ENCODE measurements at places on chromosomes 16 and 17.
A peak's percentile ranks its signal among the peaks of the same experiment; 100 is the strongest.

DNA sequence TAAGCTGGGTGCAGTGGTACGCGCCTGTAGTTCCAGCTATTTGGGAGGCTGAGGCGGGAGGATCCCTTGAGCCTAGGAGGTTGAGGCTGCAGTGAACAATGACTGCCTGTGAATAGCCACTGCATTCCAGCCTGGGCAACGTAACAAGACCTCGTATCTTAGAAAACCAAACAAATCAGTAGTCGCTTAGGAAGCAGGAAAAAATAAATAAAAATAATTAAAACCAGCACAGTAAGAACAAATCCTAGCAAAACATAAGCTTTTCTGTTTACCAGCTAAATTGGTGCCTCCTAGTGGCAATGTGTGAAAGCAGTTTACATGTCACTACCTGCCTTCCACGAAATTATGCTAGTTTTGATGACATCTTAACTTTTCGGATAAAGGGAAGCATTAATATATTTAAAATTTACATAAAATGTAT is 1.3 kb downstream of the ARMC5 start:
- no peak for DNase-seq

- DNase-seq, result no peak
These were observed 89.2 kb downstream of the MAP2K6 start for GRCh38 chr17:69503711-69504110.

DNA sequence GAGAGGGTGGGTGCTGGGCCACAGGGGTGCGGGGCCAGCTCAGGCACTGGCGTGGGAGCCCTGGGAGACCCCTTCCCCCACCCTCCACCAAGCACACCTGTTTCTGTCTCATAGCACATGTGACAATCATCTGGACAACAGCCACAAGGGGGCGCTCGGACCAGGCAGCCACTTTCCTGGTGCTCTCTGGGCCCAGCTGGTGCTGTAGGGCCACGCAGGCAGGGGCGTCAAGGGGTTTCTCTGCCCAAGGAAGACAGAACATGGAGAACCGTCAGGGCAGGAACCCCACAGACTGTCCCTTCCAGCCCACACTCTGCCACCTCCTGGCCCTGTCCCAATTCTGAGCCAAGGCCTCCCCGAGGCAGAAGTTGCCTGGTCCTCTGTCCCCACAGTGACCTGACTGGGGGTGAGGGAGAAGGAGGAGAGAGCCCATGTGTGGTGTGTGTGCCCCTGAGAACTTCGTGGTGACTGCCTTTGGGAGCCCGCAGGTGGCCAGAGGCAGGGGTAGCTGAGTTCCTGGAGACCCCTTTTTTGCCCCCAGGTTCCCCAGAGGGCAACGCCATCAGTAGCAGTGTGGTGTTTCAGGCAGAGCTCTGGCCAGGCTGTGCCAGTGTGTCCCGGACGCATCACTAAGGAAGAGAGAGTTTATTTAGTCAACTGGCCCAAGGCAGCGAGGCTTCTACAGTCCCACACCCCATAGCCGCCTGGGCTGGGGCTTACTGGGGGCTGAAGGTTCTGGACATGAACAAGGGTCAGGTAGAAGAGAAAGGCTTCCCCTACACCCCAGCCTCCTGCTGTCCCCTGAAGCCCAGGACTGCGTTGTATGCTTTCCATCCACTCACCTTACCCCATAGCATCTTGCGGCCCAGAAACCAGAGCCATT is 3.1 kb upstream of the SETD6 start:
- peak; percentile 35 for DNase-seq

DNA sequence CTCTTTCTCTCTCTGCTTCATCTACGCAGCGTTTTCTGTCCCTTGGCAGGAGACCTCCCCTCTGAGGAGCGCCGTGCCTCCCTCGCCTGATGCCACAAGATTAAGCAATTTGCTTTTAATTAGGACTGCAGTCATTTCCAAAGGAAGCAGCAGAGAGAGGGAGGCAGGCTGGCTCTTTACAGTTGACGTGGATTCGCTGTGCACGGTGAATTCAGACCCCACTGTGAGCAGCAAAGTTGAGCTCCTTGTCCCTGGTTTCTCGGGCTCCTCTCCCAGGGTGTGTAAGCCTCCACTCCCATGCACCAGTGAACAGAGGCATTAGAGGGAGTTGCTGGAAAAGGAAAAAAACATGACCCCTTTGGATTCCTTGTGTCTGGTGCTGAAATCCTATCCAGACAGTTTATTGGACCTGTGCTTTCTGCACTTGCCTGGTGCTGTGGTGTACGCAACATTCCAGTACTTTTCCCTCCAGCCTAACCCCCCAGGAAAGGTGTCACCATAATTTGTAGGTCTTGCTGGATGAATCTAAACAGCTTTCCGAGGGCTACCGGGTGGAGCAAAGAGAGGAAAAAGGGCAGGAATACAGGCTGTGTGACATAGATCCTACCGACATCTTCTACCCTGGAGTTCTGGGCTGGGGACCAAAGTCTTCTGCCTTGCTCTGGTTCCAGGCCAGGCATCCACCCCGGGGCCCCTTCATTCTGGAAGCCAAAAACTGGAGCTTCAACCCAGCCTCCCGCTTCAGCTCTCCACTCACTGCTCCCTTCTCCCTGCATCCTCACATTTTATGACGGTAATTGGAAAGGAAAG is 171.0 kb downstream of the MAF start:
- DNase-seq, result no peak

DNA sequence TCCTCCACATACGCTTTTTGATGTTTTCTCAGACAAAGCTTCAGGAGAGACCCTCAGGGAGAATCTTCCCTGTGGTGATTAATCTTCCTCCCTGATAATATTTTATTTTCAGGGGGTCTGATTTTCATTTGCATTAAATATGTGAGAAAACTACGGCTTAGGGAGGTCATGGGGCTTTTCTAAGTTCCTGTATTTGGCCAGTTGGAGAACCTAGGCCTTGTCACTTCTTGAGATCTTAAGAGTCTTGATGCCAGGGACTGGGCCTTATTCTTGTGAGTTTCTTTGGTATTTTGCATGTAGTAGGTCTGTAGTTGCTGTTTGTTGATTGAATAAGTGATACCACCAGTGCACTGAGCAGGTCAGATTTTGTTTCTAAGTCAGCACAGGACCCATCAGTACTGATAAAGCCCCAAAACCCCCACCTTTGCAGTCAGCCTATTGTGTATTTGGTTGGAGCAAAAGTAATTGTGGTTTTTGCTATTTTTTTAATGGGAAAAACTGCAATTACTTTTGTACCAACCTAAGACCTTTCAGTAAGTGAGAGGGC is 130.1 kb downstream of the PRKCA start:
- no peak for DNase-seq

- no peak for DNase-seq
These were observed 216.8 kb upstream of the RPL38 start for GRCh38 chr17:73986641-73987177.

- DNase-seq, result peak; percentile 70
These were observed 31.3 kb downstream of the ZCCHC14 start for GRCh38 chr16:87461466-87461991.

GRCh38 chr17:27996202-27997043 is 46.1 kb upstream of the NLK start:
- DNase-seq, result no peak

GRCh38 chr17:40352237-40352778 is 12.2 kb downstream of the GJD3 start:
- no peak for DNase-seq

GRCh38 chr17:46125831-46126230 is 67.4 kb downstream of the KANSL1 start:
- DNase-seq, result no peak

- no peak for DNase-seq
These were observed 27.8 kb downstream of the TMEM92 start for GRCh38 chr17:50301891-50302584.

GRCh38 chr17:31269036-31269577 is 27.9 kb downstream of the OMG start:
- no peak for DNase-seq

- DNase-seq, result no peak
These were observed 8.8 kb downstream of the RASL10B start for GRCh38 chr17:35740216-35740615.

DNA sequence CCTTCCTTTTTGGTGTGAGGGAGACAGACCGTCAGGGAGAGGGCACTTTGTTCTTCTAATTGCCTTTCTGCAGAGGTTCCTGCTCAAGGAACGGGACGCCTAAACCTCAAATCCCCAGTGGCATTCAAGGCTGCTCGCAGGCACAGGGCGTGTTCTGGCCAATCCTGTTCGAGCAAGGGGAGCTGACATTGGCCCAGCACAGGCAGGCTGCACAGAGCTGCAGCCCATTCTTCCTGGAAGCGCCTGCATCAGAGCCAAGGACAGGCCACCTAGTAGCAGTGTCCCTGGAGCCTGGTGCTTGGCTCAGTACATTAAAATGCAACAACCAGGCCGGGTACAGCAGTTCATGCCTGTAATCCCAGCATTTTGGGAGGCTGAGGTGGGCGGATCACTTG is 72.2 kb upstream of the CREBBP start:
- no peak for DNase-seq

- no peak for DNase-seq
These were observed 844 bp downstream of the TBKBP1 start for GRCh38 chr17:47694581-47695428.

Data from RCC 7860 (cell line).